ENCODE measurements at places on chromosomes 12 and 14.
A peak's percentile ranks its signal among the peaks of the same experiment; 100 is the strongest.

DNA sequence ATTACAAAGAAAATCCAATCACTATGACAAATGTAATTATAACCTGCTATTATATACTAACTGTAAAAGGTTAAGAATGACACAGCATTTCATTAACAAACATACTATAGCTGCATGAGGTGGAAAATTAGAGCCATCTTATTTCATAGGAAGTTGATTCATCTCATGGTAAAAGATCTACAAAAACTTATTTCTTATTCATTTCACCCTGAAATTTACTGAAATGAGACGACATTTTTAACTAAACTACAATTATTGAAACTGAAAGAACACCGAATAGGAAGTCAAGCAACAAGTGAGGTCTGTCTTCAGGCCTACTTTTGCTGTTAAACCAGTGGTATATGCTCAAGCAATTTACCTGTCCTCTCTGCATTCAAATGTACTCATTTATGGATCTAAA, 87.2 kb downstream of the CEP83 start:
- no peak for DNase-seq

- DNase-seq: no peak
Observed at GRCh38 chr12:104351057-104351983, 47.8 kb downstream of the EID3 start.

- no peak for DNase-seq
Observed at GRCh38 chr14:22774011-22774706, 7.7 kb downstream of the OXA1L start.

- DNase-seq: no peak
Observed at GRCh38 chr12:112196196-112196875, 71.0 kb downstream of the TRAFD1 start.

GRCh38 chr14:99938896-99939295, 126.3 kb upstream of the EVL start:
- no peak for DNase-seq

- no peak for DNase-seq
Observed at GRCh38 chr14:70785556-70785955, 23.8 kb downstream of the MAP3K9 start.

DNA sequence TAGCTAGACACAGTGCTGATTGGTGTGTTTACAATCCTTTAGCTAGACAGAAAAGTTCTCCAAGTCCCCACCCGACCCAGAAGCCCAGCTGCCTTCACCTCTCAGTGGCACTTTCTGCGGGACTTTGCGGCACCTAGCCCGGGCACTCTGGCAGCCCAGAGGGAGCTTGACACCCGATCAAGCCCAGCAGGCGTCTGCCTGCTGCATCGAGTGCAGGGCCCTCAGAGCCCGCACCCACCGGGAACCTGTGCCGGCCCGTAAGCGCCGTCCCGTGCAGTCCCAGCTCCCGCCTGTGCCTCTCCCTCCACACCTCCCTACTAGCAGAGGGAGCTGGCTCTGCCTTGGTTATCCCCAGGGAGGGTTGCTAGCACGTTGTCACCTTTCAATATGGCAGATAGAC, 631.0 kb upstream of the STXBP6 start:
- DNase-seq: no peak

- DNase-seq: peak; percentile 63
Observed at GRCh38 chr14:38291681-38292467, 36.0 kb upstream of the CLEC14A start.

- DNase-seq: peak; percentile 10
Observed at GRCh38 chr14:65832431-65833266, 420.1 kb downstream of the FUT8 start.

- DNase-seq: peak; percentile 38
Observed at GRCh38 chr12:42588524-42589464, 752 bp downstream of the PRICKLE1 start.

DNA sequence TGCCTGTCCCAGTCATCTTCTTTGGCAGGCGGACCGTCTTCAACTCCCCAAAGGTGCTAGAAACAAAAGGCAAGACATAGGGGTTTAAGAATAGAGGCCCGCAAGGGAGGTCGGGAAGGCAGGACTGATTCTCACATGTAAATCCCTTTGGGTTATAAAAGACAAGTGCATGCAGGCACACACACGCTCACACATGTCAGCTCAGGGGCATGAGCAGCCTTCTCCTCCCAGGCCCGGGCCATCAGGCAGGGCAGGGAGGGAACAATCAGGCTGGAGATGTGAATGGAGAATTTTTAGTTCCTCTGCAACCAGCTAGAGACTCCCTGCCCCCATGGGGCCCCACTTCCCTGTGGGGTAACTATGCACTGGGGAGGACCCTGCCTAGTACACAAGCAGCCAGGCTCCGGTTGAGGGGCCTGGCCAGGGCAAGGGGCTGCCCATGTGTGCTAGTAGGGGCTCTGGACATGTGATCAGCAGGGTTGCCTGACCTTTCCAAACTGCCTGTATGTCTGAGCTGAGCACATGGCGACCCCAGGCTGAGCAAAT, 107.2 kb downstream of the RBM19 start:
- DNase-seq: no peak

DNA sequence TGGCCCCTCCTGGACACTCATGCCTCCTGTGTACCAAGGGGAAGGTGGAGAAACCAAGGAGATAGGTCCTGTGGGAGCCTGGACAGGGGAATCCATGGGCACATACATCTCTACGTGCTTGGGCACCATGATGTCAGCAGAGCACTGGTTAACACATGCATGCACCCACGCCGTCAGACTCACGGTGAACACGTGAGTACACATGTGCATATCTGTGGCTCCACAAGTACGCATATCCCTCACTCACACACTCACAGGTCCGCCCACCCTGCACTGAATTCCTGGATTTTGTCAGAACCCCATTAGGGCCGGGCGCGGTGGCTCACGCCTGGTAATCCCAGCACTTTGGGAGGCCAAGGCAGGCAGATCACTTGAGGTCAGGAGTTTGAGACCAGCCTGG, 29.1 kb upstream of the COX6A1 start:
- DNase-seq: no peak

GRCh38 chr12:38771871-38772270, 133.5 kb downstream of the CPNE8 start:
- no peak for DNase-seq

DNA sequence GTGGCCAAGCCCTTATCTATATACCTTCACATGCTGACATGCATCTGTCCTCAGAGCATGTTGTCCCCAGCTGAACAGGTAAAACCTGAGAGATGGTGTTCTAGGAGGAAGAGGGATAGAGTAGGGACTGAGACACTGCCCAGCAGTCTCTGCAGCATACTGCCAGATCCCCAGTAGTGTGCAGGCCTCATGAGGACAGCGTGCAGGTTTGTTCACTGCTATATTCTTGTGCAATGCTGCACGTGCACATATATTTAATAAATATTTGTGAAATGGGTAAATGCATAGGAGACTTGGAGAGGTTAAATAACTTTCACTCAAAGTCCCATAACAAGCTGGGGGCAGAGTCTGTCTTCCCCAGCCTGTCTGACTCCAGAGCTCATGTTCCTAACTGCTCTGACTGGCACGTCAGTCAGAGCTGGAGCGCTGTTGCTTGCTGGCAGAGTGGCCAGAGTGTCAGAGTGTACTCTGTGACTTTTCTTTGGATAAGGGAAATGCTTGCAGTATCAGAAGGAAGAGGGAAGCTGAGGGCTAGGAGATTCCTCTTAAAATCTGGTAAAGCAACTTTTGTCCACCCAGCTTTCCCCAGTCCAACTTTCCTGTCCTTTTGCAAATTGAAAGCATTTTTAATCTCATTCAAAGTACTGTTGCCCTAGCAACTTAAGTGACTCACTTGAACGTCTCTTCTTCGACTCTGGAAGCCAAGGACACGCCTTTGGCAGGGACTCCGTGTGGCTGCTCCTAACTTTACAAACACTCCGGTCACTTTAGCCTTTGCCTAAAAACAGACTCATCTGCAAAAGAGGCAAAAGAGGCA, 14.9 kb upstream of the POLR3B start:
- DNase-seq: peak; percentile 46

GRCh38 chr14:45242706-45243105, 10.3 kb downstream of the MIS18BP1 start:
- no peak for DNase-seq

- no peak for DNase-seq
Observed at GRCh38 chr12:104419717-104420116, 37.0 kb upstream of the CHST11 start.

GRCh38 chr12:61854902-61855301, 405.3 kb upstream of the USP15 start:
- peak; percentile 19 for DNase-seq

GRCh38 chr12:16310934-16311333, 33.4 kb upstream of the SLC15A5 start:
- no peak for DNase-seq

DNA sequence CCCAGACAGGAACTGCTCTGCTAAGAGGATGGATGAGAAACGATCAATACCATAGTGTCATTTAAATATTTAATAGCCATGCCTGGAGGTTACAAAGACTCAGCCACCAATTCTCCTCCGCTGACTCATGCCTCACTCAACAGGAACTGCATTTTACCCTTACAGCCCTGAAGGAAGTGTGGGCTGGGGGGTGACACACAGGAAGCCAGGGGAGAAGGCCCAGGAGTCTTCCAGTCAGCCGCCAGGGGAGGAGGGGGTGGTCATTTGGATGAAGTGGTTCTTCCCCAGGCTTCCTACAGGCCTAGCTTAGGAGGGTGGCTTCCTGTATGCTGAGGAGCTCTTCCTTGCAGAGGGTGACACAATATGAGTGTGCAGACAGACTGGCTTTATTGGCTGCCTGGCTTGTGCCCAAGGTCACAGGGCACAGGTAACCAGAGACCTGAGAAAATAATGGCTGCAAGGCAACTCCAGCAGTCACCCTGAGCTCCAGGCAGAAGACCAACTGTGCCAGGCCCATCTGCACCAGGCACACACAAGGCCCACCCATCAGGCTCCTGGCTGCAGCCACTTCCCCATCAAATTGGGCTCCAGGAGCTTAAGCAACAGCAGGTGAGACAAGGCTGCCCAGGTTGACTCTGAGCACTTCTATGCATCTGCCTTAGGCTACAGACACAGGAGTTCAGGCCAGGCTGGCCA, 30.6 kb upstream of the RPLP0 start:
- DNase-seq: peak; percentile 98

GRCh38 chr14:47555333-47555732, 120.1 kb downstream of the MDGA2 start:
- no peak for DNase-seq

- peak; percentile 33 for DNase-seq
Observed at GRCh38 chr12:122850695-122851350, 15.6 kb downstream of the HIP1R start.

DNA sequence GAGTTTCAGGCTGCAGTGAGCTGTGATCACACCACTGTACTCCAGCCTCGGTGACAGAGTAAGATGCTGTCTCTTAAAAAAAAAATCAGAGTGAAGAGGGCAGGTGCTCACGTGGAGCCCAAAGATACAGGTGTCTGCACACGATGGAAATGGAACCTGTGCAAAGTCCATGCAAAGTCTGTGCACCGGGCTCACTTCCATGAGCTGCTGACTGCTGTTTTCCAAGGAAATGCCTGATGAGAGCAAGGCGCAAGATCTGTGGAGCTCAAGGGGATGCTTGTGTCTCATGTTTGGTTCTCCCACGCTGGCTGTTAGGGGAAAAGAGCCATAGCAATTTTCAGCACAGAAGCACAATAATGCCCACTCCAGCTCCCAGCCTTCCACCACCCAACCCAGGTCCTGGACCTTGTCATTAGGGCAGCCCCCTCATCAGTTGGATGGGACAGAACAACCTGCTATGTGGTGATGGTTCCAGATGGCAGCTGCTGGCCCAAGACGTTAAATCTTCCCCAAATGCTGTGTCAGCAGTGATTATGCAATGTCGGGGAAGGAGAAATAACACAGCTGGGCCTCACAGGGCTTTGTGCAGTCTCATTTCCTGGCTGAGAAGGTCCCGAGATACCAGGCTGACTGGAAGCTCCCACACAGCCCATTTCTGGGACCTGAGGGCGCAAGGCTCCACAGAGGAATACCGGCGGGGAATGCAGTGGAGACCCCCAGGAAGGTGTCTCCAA, 27.9 kb upstream of the DICER1 start:
- peak; percentile 51 for DNase-seq

GRCh38 chr14:103734081-103734888, 18.7 kb downstream of the ZFYVE21 start:
- DNase-seq: no peak

Data from fibroblast of skin of abdomen (primary cell).